ENCODE measurements at places on chromosomes 16 and 17.
A peak's percentile ranks its signal among the peaks of the same experiment; 100 is the strongest.

- DNase-seq: no peak
These were observed 536.9 kb upstream of the CDH11 start for GRCh38 chr16:65658787-65659220.

DNA sequence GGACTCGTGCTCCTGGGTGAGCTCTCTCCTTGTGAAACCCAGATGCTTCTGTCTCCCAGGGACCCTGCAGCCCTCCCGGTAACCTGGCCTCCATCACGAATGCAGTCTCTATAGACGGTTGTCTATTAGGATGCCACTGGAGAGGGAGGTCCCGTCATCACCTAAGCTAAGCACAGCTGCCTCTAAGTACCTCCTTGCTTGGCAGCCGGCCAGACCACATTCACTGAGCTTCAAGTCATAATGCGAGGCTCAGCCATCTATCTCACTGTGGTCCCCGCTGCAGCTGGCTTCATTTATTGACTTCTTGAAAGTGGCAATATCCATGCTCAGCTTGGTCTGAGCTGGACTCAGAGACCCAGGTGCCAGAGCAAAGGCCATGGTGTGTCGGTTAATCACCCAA, 74.5 kb upstream of the HSBP1 start:
- DNase-seq: no peak

- peak; percentile 29 for DNase-seq
These were observed 13.0 kb downstream of the CDH13 start for GRCh38 chr16:82639666-82640336.

GRCh38 chr17:42586514-42587230, 9.1 kb upstream of the PSMC3IP start:
- DNase-seq: no peak

DNA sequence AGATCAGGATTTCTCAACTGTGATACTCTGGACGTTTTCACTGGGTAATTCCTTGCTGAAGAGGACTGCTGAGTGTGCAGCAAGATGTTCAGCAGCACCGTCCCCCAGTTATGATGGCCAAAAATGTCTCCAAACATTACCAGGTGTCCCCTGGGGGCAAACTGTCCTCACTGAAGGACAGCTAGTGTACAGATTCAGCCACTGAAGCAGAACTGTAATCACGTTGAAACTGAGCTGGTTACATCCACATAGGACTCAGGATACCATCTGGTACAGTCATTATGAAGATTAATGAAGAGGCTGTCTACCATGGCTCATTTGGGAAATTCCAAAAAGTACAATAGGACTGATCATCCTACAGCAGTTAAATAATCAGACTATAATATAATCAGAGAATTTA, 43.3 kb upstream of the GINS3 start:
- DNase-seq: no peak
